IMR-90 (cell line): ENCODE measurements at places on chromosomes 4 and X. TPM values are rescaled to one million over a fixed set of nuclear protein-coding genes. Genes with fewer than 3 reads are reported as not detected.
A peak's percentile ranks its signal among the peaks of the same experiment; 100 is the strongest.

DNA sequence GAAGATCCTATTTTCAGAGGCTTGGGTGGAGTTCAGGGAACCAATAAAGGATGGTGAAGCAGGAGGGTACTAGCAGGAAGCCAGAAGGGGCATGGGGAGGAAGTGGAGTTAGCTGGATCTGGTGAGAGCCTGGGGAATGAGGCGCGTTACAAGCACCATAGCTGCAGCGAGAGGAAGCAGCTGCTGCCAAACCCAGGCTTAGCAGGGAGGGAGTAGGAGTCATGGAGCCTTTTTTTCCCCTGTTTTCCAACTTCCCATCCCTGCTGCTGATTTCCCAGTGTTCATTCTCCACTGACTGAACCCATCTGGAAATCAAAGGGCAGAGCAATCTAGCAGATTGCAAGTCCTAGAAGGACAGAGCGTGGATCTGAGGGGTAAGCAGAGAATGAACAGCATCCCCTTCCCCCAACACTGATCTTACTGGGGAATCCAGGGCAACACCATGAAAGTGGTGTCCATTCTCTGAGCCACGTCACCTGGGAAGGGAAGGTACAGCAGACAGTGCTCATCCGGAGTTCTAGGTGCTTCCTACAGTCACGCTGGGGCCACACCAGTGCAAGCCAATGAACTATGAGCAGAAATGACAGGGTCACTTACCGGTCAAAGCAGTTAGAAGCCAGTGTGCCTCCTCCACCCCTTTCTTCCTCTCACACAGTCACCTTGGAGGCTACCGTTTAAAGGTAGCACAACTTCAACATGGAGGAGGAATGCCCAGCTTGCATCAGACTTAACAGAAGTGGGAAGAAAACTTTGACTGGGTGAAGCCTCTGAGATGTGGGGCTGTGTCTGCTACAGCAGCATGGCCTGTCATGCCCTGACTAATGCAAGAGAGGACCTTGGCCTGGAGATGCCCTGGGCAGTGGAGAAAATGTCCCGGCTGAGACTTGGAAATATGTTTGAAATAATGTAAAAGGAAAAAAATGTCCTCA lies 36.7 kb downstream of the SMIM20 start:
- no peak for DNase-seq
- peaks cover 1% of the 10 kb centered on the region; the same call in 1 of the 2 replicates for H3K4me1 ChIP-seq
- H3K4me3 ChIP-seq, result no peak overlapping the region

GRCh38 chrX:83759872-83760271 lies 101.1 kb upstream of the CYLC1 start:
- H3K27ac ChIP-seq, result no peak overlapping the region
- no peaks in the 10 kb centered on the region for H3K27me3 ChIP-seq
- peak; percentile 9 for DNase-seq
- H3K4me3 ChIP-seq, result no peak overlapping the region

GRCh38 chr4:85512446-85513205 lies 37.7 kb downstream of the ARHGAP24 start:
- H3K27ac ChIP-seq, result no peak overlapping the region
- H3K4me1 ChIP-seq, result no peaks in the 10 kb centered on the region
- DNase-seq, result no peak
- no peaks in the 10 kb centered on the region; the same call in 1 of the 2 replicates for H3K27me3 ChIP-seq
- H3K4me3 ChIP-seq, result no peak overlapping the region

GRCh38 chrX:154793084-154793795 lies 12.0 kb downstream of the MPP1 start:
- H3K4me1 ChIP-seq, result no peaks in the 10 kb centered on the region
- no peaks in the 10 kb centered on the region for H3K27me3 ChIP-seq
- H3K4me3 ChIP-seq, result no peak overlapping the region
- H3K36me3 ChIP-seq, result no peaks in the 10 kb centered on the region
- no peak for DNase-seq

DNA sequence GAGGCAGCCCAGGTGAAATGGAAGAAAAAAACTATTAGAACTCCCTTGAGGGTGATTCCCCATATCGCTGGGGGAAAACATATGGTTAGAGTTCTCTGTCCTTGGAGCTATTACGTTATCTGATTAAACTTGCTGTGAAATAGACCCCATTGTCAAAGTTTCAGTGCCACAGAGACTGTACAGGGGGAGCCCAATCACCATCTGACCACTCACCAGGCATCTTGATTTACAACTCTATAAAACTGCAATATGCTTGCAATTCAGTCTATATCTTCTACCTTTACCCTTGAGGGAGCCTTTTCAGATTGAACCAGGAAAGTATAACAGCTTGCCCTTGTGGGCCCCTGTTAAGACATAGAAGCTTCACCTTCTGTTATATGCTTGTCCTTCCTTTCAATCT lies 18.2 kb downstream of the TMEM255A start:
- DNase-seq, result no peak
- H3K4me1 ChIP-seq, result no peaks in the 10 kb centered on the region
- no peak overlapping the region for H3K27ac ChIP-seq
- H3K4me3 ChIP-seq, result no peak overlapping the region

DNA sequence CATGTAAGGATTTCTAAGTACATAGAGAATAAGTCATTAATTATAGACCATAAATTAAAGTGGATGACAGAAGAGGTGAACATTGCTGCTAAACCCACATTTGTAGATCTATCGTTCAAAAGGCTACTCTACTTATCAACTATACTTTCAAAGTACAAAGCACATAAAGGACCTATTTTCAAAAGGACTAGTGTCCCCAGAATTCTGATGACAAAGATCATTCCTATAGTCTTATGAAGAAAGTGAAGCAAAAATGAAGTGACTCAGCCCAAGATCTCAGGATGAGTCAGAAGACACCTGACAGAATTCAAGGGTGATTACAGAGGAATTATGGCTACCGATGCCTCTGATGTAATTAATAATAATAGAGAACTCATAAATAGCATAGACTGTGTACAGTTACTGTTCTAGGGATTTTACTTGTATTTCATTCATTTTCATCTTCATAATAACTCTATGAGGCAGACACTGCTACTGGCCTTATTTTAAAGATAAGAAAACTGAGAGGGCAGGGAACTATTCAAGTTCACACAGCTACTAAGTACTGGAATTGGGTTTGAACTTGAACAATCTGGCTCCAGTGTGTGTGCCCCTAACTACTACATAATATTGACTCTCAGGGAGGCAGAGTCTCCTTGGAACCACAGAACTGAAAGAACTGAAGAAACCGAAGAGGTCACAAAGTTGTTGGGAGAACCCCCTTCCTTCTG lies 17.1 kb downstream of the USP46 start:
- H3K27me3 ChIP-seq, result no peaks in the 10 kb centered on the region
- H3K4me3 ChIP-seq, result no peak overlapping the region
- no peak overlapping the region; the same call in 1 of the 2 replicates for H3K27ac ChIP-seq
- H3K4me1 ChIP-seq, result peaks cover 13% of the 10 kb centered on the region

DNA sequence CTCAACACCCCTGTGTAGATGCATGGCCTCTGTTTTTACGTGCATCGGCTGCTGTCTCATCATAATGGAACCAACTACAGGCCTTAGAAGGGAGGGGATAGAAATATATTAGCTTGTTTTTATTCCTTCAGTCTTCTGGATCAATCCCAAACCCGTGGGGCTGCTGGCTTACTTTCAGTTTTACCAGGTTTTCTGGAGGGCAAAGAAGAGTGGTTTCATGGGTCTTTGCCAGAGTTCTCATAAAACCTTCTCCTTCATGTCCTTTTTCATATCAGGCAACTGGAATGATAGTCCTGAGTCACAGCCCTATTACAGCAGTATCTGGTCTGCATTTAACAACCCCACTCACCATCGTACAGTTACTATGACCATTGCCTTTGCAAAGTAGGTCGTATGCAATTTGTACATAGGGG lies 34.6 kb downstream of the PPP2R2C start:
- H3K4me1 ChIP-seq, result no peaks in the 10 kb centered on the region
- H3K27me3 ChIP-seq, result peaks cover 1% of the 10 kb centered on the region; the same call in 1 of the 2 replicates
- H3K27ac ChIP-seq, result no peak overlapping the region
- no peak overlapping the region for H3K4me3 ChIP-seq
- H3K36me3 ChIP-seq, result no peaks in the 10 kb centered on the region

DNA sequence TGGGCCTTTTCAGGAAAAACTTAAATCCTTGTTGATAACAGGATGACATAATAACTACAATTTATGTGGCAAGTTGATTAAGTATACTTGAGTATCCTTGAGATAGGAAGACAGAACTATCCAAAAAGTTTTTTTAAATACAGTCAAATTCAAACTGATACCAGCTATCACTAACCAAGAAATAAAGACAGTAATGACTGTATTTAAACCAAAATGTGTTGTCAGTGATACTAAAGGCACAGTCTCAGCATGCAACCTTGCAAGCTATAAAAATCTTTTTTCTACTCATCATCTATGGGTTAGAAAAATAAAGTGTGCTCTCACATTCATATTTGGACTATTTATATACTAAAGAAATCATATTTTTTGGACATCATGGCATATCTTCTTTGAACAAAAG lies 64.7 kb downstream of the PAPSS1 start:
- no peaks in the 10 kb centered on the region for H3K27me3 ChIP-seq
- H3K4me3 ChIP-seq, result no peak overlapping the region

- H3K4me3 ChIP-seq, result no peak overlapping the region
- no peaks in the 10 kb centered on the region for H3K27me3 ChIP-seq
- no peak for DNase-seq
These were observed 91.7 kb downstream of the CORIN start for GRCh38 chr4:47746122-47746521.

DNA sequence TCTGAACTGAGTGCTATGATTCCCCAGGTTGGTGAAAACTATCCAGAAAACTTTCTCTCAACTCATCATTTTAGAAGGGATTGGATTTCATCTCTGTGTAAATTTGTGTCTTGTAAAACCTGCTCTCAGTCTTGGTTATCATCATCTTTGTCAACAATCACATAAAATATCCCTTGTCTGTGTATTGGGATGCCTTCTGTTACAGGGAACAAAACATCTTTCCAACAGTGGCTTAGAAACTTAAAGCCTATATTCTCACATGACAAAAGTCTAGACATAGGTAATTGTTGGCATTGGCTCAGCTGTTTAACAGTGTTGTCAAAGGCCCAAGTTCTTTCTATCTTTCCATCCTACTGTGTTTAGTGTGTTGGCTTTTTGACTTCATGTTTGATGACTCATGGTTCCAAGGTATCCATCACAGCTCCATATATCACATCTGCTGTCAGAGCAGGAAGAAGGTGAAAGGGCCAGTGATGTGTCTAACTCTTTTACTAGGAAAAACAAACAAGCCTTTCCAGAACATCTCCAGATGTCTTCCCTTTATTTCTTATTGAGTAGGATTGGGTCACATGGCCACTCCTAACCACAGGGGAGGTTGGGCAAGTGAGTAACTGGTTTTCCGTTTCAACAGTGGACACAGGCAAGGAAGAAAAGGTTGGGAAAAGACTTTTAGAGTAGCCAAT lies 65.0 kb downstream of the PHEX start:
- no peaks in the 10 kb centered on the region; the same call in 1 of the 2 replicates for H3K27me3 ChIP-seq
- no peaks in the 10 kb centered on the region for H3K36me3 ChIP-seq
- peak; percentile 92 for DNase-seq

GRCh38 chr4:10092481-10093270 lies 23.9 kb downstream of the WDR1 start:
- H3K27ac ChIP-seq, result peak overlapping the region; percentile 89
- peaks cover 92% of the 10 kb centered on the region for H3K36me3 ChIP-seq
- H3K27me3 ChIP-seq, result no peaks in the 10 kb centered on the region
- no peak overlapping the region for H3K4me3 ChIP-seq
- peaks cover 47% of the 10 kb centered on the region for H3K4me1 ChIP-seq
- DNase-seq, result no peak

DNA sequence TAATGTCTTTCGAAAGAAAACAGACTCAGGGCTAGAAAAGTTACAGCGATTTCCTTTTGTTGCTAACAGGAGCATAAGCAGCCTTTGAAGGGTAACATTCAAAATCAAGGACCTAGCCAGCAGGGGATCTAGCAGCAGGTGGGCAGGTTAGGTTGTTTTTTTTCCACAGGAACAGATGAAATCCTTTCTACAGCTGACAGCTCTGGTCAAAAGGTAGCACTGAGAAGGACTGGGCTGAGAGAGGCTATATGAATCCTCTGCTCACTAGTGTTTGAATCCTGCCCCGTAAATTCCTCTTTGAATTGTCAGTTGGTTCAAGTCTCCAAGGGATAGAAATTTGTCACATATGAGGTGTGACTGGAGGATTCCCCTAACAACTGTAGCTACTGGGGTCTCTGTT lies 188.2 kb downstream of the SH2D1A start:
- no peaks in the 10 kb centered on the region for H3K36me3 ChIP-seq
- H3K27me3 ChIP-seq, result no peaks in the 10 kb centered on the region
- H3K27ac ChIP-seq, result no peak overlapping the region
- no peak overlapping the region for H3K4me3 ChIP-seq
- DNase-seq, result no peak
- no peaks in the 10 kb centered on the region for H3K4me1 ChIP-seq

GRCh38 chr4:141158219-141158618 lies 24.9 kb upstream of the RNF150 start:
- no peak overlapping the region for H3K4me3 ChIP-seq
- H3K27ac ChIP-seq, result no peak overlapping the region
- 0 out of 2 replicates have a peak, but pooled peaks cover 1% of the 10 kb centered on the region for H3K27me3 ChIP-seq
- no peaks in the 10 kb centered on the region for H3K4me1 ChIP-seq

GRCh38 chr4:8534129-8534528 lies 46.1 kb upstream of the GPR78 start:
- peak; percentile 66 for DNase-seq
- peak overlapping the region; percentile 86; the same call in 1 of the 2 replicates for H3K27ac ChIP-seq
- H3K27me3 ChIP-seq, result no peaks in the 10 kb centered on the region; the same call in none of the 2 replicates
- H3K36me3 ChIP-seq, result no peaks in the 10 kb centered on the region
- H3K4me3 ChIP-seq, result no peak overlapping the region

- no peak overlapping the region for H3K27ac ChIP-seq
- no peaks in the 10 kb centered on the region for H3K36me3 ChIP-seq
- no peak overlapping the region for H3K4me3 ChIP-seq
- peaks cover 2% of the 10 kb centered on the region; the same call in 1 of the 2 replicates for H3K27me3 ChIP-seq
- H3K4me1 ChIP-seq, result no peaks in the 10 kb centered on the region
These were observed 40.6 kb upstream of the PRDX4 start for GRCh38 chrX:23626651-23627050.

GRCh38 chr4:139866276-139866962 lies 200.8 kb downstream of the MGST2 start:
- H3K4me3 ChIP-seq, result no peak overlapping the region
- no peaks in the 10 kb centered on the region for H3K27me3 ChIP-seq
- peaks cover 3% of the 10 kb centered on the region; the same call in 1 of the 2 replicates for H3K4me1 ChIP-seq
- H3K27ac ChIP-seq, result no peak overlapping the region
- no peak for DNase-seq
- no peaks in the 10 kb centered on the region for H3K36me3 ChIP-seq

DNA sequence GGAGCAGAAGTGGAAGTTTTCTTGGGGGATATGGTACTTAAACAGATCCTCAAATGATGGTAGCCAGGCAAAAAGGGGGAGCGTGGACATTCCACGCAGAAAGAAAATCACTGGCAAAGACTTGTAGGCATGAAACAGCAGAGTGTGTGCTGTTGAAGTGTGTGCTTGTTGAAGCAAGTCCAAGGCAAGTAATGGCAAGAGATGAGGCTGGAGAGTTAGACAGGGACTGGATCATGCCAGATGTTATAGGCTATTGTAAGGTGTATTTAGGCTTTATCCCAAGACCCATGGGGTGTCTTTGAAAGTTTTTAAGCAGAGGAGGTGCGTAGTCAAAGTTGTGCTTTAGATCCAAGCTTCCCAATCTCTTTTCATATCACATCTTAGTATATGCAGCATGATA lies 124.5 kb downstream of the MBNL3 start:
- no peak overlapping the region for H3K4me3 ChIP-seq
- H3K27me3 ChIP-seq, result no peaks in the 10 kb centered on the region; the same call in 1 of the 2 replicates
- no peaks in the 10 kb centered on the region for H3K4me1 ChIP-seq
- no peak for DNase-seq
- H3K27ac ChIP-seq, result no peak overlapping the region
- H3K36me3 ChIP-seq, result no peaks in the 10 kb centered on the region

GRCh38 chr4:107863416-107863815 lies 38.7 kb downstream of the SGMS2 start:
- no peaks in the 10 kb centered on the region for H3K36me3 ChIP-seq
- H3K27ac ChIP-seq, result no peak overlapping the region
- H3K27me3 ChIP-seq, result no peaks in the 10 kb centered on the region
- peak; percentile 42 for DNase-seq
- H3K4me3 ChIP-seq, result no peak overlapping the region

The VEGFC gene
- total RNA-seq, result 22.9 and 26.9 TPM in 2 replicates

The FAM149A gene
- 0.54 and 0.83 TPM in 2 replicates for total RNA-seq

The XAGE1B gene
- total RNA-seq, result not detected in 2 replicates

The GPR50 gene
- not detected in 2 replicates for total RNA-seq
